ENCODE measurements at places on chromosomes 12 and 14.
A peak's percentile ranks its signal among the peaks of the same experiment; 100 is the strongest.

DNA sequence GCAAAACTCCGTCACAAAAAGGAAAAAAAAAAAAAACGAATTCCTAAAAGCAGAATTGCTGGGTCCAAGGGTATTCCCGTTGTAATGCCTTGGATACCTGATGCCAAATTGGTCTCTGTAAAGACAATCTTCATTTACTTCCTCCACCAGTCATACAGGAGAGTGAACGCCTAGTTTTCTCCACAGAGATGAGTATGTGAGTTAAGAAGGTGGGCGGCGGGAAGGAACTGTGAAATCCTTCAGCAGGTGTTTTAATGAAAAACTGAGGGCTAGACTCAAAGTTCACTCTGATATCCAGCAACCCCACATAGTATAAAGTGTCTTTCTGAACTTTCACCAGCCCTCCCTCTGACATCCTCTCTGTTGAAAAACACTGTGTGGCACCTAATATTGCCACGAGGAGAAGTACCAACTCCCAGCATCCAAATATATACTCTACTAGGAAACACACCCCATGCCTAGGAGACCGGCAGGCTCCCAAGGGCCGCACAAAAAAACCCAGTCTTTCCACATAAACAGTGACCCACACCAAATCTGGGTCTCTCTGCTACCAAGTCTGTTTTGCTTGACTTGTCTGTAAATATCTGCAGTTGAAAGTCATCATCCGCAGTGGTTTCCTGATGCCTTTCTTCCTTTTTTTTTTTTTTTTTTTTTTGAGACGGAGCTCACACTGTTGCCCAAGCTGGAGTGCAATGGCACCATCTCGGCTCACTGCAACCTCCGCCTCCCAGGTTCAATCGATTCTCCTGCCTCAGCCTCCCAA lies 30.3 kb upstream of the FOXN3 start:
- no peak for DNase-seq

DNA sequence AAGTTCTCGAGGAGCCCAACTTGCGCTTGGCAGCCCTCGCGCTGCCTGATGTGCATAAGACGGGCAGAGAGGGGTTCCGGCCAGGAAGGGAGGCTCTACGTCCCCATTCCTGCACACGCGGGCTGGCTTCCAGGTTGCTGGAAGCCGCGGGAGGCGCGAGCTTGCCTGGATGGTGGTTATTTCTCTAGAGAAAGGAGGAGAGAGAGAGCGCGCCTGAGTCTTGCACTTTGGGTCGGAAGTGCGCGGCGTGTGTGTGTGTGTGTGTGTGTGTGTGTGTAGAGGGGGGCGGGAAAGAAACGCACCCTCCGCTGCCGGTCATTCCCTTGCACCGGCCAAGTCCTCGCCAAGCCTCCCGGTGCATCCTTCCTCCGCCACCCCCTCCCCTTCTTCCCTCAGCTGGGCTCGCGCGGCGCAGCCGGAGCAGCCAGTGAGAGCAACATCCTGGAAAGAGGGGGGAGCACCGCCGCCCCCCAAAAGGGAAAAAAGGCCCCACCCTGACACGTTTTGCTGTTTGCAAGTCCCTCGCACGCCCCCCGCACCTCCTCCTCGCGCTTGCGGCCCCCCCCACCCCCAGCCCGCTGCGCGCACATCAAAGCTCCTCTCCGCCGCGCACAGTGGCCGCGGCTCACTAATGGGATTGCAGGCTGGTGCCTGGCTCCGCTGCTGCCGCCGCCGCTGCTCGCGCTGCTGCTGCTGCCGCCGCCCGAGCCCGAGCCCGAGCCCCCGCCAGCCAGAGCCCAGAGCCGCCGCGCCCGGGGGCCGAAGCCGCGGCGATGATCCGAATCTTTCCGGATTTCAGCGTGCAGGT lies 4.4 kb upstream of the NPAS3 start:
- no peak for DNase-seq

GRCh38 chr12:99043319-99043914 lies 398.3 kb downstream of the APAF1 start:
- DNase-seq, result peak; percentile 37

DNA sequence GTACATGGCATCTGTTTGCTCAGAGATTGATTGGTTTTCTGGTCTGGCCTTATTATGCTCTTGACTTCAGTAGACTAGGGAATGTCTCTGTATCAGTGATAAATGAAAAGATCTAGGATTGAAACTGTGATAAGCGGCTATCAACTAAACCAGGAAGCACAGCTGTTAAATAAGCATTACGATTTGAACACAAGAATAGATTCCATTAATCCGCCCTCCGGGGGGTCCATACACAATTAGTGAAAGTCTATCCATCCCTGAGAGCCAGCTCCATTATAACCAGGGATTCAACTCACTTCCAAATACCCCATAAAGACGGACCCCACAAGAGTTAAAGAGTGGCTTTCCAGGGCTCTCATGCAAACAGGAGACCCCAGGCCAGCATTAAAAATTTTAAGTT lies 279.0 kb downstream of the GRIN2B start:
- no peak for DNase-seq

Measured in CD4-positive, alpha-beta T cell treated with Interleukin-15 for 4 hours (primary cell).